ENCODE measurements at places on chromosomes 6 and 20.

DNA sequence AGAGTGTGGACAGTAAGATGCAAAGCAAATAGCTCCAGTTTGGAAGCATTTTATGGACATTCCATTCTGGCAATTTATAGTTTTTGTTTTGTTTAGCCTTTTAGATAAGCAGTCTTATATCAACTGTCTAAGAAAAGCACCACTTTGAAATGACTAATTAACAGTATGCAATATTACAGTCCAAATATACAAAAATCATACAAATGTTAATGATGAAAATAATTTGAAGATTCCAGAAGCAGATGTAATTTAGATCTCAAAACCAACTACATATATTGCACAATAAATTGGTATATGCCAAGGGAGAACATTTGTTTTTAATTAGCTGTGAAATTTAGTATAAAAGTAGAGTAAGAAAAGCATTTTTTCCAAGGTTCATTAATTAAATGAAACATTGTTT, 158.8 kb downstream of the KIF6 start:
- DNase-seq = no peak

DNA sequence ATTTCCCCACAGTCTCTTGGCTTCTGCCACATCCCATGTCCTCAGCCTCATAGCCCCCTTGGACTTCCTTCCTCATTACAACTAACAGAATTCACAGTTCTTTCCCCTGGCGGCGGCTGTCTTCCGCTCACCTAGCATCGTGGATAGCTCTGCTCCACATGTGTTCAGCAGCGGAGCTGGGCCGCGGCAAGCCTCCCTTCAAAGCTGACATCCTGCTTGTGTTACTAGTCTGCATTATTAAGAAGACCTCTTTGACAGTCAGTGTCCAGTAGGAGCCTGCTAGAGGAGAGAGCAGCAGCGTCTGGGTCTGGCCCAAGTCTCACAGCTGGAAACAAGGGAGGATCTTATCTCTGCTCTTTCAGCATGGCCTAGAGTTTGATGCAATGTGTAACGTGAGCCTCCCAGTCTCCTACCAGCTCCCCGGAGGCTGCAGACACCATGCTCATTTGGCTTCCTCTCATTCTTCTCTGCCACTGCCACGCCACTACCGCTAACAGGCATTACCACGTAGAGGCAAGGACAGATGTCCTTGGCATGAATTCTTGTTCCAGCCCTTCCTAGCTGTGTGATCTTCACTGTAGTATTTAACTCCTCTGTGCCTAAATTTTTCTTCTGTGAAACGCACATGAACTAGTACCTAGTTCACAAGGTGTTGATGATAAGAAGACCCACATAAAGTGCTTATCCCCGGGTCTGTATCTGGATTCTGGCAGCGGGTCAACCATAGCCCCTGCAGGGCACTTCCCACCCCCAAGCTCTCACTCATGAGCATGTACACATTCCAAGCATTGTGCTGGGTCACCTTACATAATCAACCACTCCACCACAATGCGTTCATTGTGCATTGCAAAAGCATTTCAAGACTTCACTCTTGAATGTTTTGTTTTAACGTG, 107.1 kb upstream of the BACH2 start:
- DNase-seq = no peak

- DNase-seq = no peak
These were observed 26.8 kb downstream of the JAG1 start for GRCh38 chr20:10646886-10647420.

DNA sequence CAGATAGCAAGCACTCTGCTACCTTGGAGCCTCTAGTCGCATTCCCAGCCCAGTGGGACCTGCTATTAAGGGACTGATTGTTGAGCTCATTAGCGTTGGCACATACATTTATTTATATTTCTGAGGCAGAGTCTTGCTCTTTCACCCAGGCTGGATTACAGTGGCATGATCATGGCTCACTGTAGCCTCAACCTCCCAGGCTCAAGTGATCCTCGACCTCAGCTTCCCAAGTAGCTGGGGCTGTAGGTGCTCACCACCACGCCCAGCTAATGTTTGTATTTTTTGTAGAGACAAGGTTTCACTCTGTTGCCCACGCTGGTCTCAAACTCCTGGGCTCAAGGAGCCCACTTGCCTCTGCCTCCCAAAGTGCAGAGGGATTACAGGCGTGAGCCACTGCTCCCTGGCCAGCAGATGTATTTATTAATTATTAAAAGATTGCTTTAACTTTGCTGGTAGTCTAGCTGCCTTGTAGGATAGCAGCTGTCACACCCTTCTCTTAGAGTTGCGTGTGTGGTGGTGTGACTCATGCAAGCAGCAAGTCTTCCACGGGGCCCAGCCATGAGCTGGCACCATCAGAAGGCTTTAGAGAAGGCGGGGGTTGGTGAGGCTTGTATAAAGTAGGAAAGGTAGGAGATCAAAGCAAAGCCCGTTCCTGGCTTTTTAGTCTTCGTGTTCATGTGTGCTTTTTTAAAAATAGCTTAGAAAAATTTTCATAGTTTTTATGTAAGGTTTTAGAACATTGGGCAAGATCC, 16.5 kb downstream of the ACTR5 start:
- peak; percentile 14 for DNase-seq

DNA sequence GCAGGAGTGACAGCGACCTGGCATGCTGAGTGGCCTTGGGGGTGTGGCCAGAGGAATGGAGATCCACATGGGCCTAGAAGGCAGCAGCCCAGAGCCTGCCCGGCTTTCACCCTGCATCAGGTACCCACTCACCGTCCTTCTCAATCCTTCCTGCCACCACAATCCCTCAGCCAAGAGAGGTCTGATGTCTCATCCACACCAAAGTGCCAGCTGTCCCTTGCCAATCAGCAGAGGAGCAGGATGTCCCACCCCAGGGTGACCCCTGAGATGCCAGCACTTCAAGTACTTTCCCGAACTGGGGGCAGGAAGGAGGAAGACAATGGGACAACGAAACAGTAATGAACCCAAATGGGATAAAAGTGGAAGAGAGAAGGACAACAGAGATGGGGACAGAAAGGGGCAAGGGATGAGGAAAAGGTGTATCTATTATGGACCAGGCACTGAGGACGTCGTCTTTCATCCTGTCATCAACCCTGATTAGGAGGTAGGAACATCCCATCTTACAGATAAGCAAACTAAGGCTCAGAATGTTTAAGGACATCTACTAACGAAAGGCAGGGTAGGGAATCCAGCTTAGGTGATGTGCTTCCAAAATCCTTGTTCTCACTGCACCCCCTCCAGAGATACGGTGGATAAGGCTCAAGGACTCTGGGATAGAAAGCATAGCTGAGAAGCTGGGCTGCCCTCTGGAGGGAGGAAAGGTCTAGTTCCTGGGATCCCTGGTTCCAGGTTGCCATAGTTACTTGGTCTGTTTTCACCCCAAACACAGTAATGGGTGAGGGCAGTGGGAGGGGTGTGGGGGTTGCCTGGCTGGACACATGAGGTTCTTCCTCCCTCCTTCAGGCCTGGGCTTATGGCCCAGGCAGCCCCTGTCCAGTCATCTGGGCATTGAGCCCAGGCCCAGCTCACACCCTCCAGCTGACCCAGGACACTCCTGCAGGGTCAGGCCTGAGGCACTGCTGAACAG, 4.5 kb upstream of the TNXB start:
- DNase-seq = peak; percentile 61

- no peak for DNase-seq
These were observed 28.5 kb downstream of the CDC5L start for GRCh38 chr6:44415873-44416502.

- no peak for DNase-seq
These were observed 374.7 kb downstream of the ZFAND3 start for GRCh38 chr6:38194282-38194572.

DNA sequence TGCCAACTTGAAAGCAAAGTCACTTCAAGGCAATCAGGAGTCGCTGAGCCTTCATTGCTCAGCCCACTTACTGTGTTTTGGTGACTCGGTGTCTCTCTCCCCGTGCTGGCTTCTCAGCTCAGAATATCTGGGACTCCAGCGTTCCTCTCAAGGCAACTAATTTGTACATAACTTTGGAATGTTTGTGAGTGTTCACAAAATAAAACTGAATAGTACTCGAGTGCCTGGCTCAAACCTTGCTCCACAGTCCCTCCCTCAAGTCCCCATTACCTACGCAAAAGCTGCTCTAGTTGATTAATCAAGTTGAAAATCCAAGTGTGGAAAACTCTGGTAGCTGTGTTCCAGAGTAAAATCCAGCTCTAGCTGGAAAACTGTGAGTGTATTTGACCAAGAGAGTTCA, 8.6 kb downstream of the IPCEF1 start:
- DNase-seq = no peak

DNA sequence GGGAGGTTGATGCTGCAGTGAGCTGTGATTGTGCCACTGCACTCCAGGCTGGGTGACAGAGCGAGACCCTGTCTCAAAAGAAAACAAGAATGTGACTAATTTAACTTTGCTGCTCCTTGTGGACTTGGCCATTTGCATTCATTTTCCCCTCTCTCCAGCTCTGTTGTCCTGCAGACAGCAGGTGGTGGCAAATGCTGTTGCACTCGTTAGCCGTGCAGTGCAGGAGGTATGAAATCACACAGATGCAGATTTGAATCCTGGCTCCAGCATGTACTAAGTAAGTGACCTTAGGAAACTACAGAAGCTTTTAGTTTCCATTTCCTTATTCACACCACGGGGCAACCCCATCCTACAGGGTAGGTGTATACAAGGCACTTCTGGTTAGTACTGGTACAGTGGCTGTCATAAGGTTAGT, 9.6 kb upstream of the BEND3 start:
- no peak for DNase-seq

GRCh38 chr6:31170987-31171671, 647 bp upstream of the POU5F1 start:
- DNase-seq = no peak

DNA sequence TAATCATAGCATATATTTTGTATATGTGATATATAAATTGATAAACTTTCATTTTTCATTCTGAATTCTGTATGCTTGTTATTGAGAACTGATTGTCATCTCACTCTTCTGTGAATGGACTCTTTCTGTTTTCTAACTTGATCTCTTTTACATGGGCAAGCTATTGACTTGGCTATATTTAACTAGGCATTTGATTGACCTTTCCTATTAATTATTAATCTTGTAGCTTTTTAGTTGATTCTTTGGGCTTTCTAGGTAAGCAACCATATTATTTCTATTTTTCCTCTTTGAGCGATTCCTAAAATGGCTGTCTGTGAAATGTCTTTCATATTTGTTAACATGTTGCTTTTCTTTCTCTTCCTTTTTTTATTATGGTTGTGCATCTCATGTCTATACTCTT, 347.1 kb downstream of the CDKAL1 start:
- no peak for DNase-seq

GRCh38 chr20:63963348-63963741, 6.4 kb downstream of the ZNF512B start:
- no peak for DNase-seq

DNA sequence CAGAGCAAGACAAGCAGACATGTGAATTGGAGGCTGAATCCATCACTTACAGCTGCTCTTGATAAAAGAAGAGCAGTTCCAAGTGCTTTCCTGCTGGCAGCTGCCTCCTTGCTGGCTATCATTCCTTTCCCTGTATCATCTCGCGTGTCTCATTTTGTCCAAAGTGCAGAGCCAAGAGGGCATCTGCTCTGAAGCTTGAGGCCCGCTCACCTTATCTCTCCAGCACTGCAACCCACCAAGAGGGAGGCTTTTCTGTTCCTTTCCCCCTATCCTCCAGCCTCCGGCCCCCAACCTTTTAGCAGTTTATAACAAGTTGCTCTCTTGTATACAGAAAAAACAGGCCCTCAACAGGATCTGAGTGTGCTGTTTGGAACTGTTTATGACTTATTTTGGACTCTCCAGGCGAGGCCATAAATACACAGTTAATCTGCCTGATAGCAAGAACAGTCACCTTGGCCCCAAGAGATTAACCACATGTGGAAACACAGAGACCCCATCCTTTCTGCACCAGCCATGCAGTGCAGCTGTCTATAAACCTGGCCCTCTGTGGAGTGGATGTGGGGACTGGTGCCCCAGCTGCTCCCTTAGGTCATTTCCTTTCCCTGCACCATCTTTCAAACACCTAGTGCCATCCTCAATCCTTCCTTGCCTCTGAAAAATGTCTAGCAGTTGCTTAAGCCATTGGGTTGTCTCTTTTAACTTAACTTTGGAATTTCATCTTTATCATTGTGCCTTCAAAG, 172.5 kb upstream of the FERMT1 start:
- no peak for DNase-seq
